ENCODE measurements at places on chromosomes 7 and 10.

GRCh38 chr7:46932676-46933424, 649.1 kb downstream of the TNS3 start:
- no peak for DNase-seq

- no peak for DNase-seq
These were observed 73.1 kb downstream of the EEPD1 start for GRCh38 chr7:36226151-36226550.

GRCh38 chr7:47317487-47317886, 264.4 kb downstream of the TNS3 start:
- DNase-seq: no peak

DNA sequence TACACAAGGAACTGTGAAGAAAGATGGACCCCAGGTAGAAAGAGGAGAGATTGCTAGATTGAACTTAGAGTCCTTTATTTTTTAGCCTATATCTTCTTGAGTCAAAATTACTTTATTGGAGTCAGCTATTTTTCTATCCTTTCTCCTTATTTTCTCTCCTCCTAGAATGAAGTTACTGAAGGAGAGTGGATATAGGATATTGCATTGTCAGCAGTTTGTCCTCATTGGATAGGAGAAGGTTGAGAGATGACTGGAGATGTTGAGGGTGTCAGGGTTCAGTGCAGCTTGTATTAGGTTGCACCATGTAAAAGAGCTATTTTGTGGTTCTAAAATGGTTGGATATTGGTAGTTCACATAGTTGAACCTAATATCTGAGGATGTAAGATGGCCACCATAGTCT, 5.5 kb downstream of the LRMDA start:
- no peak for DNase-seq

DNA sequence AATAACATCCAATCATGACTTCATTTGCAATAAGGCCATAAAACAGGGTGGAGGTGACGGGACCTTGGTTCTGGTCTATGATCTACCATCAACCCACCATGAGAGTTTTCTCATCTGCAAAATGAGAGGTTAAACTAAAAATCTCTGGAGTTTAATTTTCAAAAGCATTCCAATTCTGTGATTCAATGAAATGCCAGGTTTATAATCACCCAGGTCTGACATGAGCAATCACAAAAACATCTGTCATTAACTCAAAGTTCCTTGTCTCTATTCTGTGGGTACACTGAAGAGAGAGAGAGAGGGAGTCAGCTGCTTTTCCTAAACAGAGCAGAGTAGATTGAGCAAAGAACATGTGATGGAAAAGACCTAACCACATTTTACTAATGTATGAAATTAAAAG, 75.4 kb downstream of the NUDCD3 start:
- DNase-seq: no peak

All from stimulated activated CD4-positive, alpha-beta T cell treated with anti-CD3 and anti-CD28 coated beads, Interleukin-4, amount 100 ng/mL, for 24 hours (primary cell).